AG09309 (cell line): ENCODE measurements at places on chromosomes 6 and 20.

- DNase-seq = no peak
Measured at GRCh38 chr6:109800771-109801170, 109.7 kb downstream of the FIG4 start.

- peak; percentile 92 for DNase-seq
Measured at GRCh38 chr20:49594143-49594930, 26.4 kb upstream of the PTGIS start.

- no peak for DNase-seq
Measured at GRCh38 chr6:125296471-125296870, 5.3 kb downstream of the HDDC2 start.

DNA sequence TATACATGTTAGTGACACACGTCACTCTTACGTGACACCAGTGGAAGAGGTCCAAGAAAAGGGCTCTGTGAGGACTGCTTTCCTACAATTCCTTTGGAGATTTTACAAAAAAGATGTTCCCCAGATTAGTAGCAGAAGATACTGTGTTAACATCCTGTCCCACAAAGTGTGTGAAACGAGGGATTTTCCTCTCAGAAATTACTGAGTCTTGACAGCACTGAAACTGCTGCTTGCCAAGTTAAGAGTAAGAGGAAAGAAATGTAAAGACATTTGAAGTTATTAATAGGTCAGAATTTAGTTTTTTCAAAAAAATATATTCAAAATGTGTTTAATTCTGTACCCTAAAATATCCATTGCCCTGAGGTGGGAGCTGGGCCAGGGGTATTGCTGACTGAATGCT lies 58.8 kb upstream of the MAP7 start:
- DNase-seq = no peak

GRCh38 chr6:14598017-14598864 lies 480.7 kb downstream of the CD83 start:
- no peak for DNase-seq

GRCh38 chr6:6152060-6152459 lies 145.3 kb upstream of the NRN1 start:
- no peak for DNase-seq

GRCh38 chr6:72954716-72955115 lies 270.6 kb downstream of the KHDC1L start:
- no peak for DNase-seq

- DNase-seq = no peak
Measured at GRCh38 chr6:105911106-105911629, 175.0 kb upstream of the PRDM1 start.

DNA sequence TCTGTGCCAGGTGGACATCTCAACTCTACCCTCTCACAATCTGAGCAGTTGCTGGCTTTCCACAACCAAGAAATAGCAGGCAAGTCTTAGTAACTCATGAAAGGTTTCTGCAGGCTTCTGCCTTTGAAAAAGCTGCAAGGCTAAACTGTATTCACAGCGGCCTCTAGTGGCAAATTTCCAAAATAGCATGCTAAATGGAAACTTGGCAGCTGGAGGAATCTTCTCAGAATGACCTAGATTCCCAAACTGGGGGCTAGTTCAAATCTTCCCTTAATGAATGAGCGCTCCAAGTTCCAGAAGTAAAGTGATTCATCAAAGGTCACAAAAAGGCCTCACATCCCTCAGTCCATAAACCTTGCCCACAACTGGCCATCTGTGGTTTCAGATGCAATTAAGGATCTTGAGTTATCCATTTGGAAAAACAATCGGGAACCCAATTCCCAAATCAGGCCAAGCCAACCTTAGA lies 11.9 kb upstream of the CPNE5 start:
- DNase-seq = peak; percentile 73

GRCh38 chr20:62951896-62952372 lies 575 bp upstream of the SLC17A9 start:
- no peak for DNase-seq

- DNase-seq = no peak
Measured at GRCh38 chr20:51923633-51924032, 121.3 kb upstream of the SALL4 start.

GRCh38 chr20:35398660-35399144 lies 13.1 kb downstream of the UQCC1 start:
- DNase-seq = peak; percentile 29

DNA sequence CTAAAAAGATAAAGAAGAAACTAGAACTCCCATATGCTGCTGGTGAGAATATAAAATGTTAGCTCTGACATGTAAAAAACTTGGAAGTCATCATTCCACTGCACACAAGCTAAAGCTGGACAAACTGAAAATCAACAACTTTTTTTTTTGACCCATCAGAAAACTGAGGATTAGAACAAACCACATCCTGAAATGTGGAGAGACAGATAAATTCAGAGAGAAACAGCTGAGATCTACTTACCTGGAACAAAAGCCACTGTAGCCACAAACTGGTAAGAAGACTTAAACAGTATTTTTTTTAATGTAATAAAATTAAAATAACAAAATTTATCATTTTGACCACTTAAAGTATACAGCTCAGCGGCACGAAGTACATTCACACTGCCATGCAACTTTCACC lies 408.5 kb upstream of the RGS17 start:
- DNase-seq = no peak

DNA sequence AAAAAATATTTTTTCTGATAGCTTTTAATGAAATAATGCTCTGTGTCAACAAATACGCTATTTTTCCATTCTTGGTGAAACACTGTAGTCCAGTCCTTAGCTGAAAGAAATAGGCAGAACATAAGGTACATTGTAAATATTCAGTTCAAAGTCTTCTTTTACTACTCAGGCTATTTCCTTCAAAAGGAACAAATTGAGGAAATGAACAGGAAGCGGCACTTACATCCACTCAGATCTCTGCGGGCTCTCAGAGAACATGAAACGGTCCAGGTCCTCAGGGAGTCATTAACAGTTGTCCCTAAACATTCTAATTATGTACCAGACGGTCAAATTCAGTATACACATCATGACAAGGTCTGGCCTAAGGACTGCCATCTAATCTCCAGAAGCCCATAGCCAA lies 212.6 kb downstream of the KIF16B start:
- no peak for DNase-seq

DNA sequence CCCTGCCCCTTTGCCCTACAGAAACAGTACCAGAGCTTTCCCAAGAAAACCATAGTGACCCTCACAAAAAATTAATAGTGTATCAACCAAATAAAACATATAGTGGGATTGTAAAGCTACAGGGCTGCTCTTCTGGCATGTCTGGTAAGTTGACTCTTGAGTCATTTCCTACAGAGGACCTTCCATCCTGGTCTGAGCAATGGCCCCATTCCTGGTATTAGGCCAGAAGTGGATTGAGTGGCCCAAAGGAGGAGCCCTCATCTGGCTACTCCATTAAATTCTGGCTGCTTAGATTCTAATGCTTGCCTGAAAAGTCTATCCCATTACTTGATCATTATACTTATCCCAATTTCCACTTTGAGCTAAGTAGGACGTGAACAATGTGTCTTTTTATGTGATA lies 150.9 kb upstream of the HMGN3 start:
- no peak for DNase-seq

DNA sequence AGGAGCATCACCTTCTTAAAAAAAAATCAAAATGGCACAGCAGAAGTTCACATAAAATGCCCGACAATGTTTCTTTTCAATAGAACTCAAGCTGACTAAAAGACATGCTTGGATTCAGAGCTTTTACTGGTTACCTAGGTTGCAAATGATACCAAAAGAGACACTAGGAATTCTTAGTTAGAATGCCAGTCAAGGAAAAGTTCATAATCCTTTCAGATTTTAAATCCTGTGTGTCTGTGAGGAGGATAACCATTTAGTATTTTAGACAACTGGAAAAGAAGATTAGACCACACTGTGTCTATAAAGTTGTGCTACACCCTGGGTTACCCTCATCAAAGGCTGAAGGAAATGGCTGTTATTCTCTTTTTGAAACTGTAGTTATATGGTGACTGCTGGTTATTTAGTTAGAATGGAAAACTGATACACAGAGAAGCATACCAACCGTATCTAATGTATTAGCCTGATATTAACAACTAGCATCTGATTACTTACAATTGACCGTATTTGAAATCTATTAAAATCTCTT lies 139.5 kb downstream of the GJA10 start:
- DNase-seq = no peak

DNA sequence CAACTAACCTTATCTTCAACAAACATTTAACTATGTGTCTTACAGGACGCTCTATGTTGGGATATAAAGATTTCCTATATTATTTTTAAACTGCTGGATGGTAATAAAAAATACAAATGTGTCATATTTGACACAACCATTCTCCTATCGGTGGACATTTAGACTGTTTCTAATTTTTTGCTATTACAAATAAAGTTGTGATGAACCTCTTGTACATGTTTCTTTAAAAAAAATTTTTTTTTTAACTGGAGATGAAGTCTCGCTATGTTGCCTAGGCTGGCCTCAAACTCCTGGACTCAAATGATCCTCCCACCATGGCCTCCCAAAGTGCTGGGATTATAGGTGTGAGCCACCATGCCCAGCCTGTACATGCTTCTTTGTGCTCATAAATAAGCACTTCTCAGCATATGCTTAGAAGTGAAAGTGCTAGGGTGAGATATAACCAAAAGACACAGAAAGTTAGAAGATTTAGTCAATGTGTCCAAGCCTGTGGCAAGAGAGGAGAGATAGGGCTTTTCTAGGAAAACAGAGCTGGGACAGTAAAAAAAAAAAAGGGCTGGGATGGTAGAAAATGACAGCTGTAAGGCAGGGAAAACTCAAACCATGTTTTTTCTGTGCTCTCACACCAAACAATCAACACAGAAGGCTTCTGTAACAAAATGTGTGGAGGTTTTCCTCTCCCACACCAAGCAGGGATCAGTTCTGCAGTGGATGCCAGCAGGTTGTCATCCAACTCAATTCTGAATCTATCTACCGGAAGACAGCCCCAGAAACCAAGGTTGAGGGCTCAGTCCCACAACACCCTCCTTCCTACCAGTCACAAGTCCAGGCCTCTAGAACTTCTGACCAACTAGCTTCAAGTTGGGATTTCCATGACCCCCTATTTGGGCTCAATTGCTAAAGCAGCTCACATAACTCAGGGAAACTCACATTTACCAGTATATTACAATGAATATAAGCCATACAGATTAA lies 70.0 kb upstream of the SMIM29 start:
- no peak for DNase-seq

- no peak for DNase-seq
Measured at GRCh38 chr6:55395871-55396270, 68.6 kb downstream of the GFRAL start.

DNA sequence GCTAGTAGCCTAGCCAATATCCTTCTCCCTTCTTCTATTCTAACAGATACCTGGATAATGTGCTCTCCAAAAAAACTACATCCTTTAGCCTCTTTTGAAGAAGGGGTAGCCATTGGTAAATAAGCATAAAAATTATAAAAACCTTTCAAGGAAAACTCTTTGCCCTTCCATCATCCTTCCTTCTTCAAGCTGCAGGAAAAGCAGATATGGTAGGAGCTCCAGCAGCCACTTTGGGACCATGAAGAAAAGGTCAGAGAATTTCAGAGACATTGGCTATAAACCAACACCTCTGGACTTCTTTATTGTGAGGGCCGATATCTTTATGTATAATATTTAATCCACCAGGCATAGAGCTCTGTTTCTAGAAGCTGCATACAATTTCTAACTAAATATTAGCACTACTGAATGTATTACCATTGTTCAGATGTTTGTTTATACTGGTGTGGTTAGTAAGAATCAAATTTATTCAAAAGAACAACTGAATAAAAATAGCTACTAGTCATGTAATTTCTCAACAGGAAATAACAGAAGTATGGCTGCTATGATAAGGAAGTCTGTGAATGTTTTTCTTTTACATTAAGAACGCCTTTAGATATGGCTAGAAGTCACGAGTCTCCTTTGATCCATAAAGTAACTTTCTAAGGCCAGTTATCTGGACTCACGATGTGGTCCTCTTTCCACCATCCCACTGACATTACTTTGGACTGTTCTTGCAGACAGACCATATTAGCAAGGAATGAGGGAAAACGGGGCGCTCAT lies 32.2 kb downstream of the MYLK4 start:
- no peak for DNase-seq

DNA sequence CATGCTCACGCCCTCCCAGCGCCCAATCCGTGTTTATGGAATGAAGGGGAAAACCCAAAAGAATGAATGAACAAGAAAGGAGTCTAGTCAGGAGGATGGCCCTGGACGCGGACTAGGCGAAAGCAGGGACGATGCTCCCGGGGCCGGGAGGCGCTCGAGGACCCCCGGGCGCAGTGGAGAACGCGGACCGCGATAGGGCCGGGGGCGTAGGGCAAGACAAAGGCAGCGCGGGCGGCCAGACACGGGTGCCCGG lies 758 bp downstream of the GCLC start:
- DNase-seq = no peak

DNA sequence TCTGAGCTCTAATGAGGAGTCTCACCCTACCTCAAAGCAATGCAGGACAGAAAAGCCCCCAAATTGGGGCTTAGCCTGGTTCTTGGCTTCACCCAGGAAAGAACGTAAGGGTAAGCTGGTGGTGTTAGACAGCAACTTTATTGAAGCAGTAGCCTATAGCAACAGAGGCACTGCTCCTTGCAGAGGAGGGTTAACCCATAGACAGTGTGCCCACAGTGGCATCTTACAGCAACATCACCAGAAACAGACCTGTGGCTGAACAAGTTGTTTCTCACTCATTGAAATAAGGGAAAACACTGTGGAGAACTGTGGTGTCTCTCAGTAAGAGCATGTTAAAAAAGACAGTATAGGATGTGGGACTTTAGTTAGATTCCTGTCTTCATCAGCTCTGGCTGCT lies 80.4 kb upstream of the SPTLC3 start:
- DNase-seq = no peak

GRCh38 chr6:22072949-22073348 lies 223.9 kb downstream of the PRL start:
- no peak for DNase-seq

DNA sequence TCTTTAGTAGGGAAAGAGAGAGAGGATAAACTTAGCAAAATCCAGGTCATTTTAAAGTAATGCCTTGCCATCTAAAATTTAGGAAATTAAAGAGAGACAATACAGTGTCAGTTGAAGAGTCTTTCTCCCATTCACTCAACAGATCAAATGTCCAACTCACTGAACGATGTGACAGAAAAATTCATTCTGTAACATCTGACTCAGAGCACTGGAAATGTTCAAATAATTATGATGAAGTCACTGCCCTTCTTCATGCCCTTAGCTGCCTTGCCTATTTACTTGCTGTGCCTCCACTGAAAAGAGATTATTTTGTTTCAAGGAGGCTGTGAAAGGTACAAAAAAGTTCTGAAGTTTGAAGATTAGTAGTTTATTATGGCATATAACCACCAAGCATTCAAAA lies 434.8 kb downstream of the ADGRB3 start:
- no peak for DNase-seq

DNA sequence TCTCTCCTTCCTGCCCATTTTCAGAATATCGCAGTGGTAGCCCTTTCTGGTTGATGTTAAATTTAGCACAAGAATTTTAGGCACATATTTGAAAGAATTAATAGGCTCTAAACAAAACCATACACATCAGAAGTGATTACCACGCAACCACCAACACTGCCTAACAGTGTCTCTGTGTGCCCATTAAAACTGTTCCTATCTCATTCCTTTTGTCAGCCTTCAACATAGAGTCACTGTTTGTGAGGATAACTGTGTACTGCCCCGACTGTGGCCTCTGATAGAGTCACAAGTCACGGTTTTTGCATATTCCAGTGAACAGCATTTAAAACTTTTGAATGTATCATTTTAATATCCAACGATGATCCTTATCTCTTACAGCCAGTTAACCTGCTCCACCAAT lies 116.8 kb upstream of the TNFAIP3 start:
- DNase-seq = no peak

- DNase-seq = no peak
Measured at GRCh38 chr20:24194143-24194542, 205.6 kb upstream of the GGTLC1 start.

GRCh38 chr20:53897884-53898555 lies 172.4 kb downstream of the BCAS1 start:
- DNase-seq = no peak
